ENCODE measurements at places on chromosomes 11 and 22.

- peak; percentile 68 for DNase-seq
Observed at GRCh38 chr11:104390651-104391050, 226.7 kb upstream of the PDGFD start.

GRCh38 chr11:8087185-8087584 is 6.2 kb downstream of the TUB start:
- no peak for DNase-seq

- no peak for DNase-seq
Observed at GRCh38 chr11:30462421-30462820, 123.7 kb downstream of the MPPED2 start.

DNA sequence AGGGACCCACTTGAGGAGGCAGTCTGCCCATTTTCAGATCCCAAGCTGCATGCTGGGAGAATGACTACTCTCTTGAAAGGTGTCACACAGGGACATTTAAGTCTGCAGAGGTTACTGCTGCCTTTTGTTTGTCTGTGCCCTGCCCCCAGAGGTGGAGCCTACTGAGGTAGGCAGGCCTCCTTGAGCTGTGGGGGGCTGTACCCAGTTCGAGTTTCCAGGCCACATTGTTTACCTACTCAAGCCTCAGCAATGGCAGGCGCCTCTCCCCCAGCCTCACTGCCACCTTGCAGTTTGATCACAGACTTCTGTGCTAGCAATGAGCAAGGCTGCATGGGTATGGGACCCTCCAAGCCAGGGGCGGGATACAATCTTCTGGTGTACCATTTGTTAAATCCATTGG is 126.0 kb downstream of the OR4A5 start:
- DNase-seq: no peak

GRCh38 chr11:96311120-96311568 is 31.9 kb downstream of the MAML2 start:
- DNase-seq: peak; percentile 77

GRCh38 chr11:75342231-75342918 is 9.1 kb downstream of the ARRB1 start:
- no peak for DNase-seq

DNA sequence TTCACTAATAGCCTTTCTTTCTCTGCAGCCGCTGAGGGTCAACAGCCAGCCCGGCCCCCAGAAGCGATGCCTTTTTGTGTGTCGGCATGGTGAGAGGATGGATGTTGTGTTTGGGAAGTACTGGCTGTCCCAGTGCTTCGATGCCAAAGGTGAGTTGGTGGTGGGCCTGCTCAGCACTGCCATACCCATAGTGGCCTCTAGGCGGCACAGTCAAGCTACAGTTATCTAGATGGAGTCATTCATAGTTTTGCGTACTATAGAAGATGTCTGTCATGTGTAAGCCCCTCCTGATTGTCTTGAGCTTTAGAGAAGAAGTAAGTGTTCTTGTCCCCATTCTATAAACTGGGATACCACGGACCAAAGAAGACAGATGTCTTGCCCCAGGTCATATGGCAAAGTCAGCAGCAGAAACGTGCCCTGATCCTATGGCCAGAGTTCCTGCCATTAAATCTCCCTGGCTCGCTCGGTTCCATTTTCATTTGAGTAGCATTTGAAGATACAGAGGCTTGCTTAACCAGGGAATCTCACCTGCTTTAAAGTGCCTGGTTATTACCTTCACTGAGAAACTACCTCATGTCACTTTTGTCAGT is 42.1 kb upstream of the CRTAM start:
- peak; percentile 36 for DNase-seq

DNA sequence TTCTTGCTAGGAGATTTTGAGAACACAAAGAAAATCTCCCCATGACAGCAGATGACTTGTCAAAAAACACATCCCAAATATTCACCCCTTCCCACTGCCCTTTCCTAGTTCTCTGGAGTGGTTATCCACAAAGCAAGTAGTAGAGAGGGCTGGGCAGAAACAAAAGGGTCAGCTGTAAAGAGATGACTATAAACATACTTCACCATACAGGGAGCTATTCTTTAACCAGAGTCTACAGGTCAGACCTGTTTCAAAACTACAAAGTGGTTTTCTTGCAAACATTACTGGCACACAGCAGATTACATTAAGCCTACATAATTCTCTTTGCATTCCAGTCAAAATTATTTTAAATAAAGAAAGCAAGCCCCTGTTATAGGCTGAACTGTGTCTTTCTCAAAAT is 47.7 kb upstream of the NFRKB start:
- DNase-seq: no peak

GRCh38 chr11:129225190-129225589 is 33.1 kb upstream of the ARHGAP32 start:
- DNase-seq: peak; percentile 88

GRCh38 chr22:27097933-27098332 is 440.5 kb downstream of the MIAT start:
- DNase-seq: no peak

DNA sequence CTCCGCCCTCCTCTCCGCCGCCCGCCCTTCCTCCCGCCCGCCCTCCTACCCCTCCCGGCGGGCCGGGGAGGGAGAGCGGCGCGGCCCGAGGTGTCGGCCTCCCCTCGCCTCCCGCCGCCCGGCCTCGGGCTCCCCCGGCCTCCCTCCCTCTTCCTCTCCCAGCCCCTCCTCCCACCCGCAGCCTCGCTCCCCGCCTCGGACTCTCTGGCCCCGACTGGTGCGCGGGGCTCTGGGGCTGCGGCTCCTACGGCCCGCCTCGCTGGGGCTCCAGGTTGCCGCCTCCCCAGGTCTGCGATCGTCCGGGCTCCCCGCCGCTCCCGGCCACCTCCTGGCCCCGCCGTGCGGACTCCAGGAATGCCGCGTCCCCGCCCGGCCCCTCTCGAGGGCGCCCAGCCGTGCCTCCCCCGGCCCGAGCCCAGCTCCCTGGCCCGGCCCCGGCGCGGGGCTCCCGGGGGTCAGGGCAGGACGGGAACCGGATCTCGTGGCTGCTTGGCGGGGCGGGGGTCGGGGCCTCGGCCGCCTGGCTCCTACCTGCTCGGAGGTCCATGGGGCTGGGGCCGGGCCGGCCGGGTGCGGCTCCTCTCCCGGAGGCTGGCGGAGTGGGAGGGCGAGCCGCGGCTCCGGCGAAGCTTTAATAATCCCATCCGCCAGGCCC is at the start of gene CLCF1:
Gene CLCF1 (minus strand): TSS at position 606 of the 655 bp plus-strand sequence. CDS start 59 bp downstream, at position 547.
- peak; percentile 67 for DNase-seq

DNA sequence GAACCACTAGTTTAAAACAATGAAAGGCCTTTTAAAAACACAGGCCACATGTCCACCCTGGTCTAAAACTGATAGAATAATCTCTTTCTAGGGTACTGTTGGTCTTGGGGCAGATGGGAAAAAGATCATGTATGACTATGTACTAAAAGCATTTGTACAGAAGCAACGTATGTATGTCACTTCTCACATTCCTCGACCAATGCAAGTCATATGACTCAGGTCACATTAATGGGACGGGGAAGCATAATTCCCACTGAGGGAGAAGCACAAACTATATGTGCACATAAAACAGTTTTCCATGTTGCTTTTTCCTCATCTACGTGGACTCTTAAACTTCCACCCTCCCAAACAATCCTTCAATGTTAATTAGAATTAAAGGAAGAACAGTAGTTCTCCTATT is 32.2 kb upstream of the GAB2 start:
- DNase-seq: peak; percentile 33

DNA sequence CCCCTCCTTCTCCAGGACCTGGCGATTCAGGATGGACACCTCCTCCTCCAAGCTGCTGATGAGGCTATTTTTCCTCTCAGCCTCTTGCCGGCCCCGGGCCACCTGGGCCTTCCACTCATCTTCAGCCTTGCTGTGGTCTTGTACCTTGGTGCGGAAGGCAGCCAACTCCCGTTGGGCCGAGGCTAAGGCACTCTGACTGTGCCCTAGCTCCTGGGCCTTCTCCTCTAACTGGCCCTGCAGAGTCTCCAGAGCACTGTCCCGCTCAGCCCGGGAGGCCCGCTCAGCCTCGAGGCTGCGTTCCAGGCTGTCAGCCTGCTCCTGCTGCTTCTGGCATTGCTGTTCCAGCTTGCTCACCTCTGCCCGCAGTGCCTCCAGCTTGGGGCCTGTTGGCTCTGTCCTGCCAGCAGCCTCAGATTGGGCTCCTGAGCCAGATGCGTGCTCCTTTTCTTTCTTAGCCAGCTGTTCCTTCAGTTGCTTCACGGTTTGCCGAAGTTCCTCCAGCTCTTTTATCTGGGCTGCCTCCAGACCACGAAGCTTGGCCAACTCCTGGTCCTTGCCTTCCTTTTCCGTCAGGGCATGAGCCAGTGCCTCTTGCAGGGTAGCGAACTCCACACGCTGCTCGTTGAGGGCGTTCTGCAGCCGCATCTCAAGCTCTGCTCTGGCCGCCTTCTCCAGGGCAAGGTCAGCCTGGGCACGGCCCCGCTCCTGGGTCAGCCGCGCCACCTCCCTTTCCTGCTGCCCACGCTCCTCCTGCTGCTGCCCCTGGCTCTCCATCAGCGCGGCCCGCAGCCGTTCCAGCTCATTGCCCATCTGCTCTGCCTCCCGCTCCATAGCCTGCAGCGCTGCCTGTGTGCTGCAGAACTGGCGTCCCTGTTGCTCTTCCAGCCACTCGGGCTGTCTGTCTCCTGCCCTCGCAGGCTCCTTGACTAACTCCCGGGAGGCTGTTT is 15.3 kb downstream of the IL18BP start:
- DNase-seq: no peak

DNA sequence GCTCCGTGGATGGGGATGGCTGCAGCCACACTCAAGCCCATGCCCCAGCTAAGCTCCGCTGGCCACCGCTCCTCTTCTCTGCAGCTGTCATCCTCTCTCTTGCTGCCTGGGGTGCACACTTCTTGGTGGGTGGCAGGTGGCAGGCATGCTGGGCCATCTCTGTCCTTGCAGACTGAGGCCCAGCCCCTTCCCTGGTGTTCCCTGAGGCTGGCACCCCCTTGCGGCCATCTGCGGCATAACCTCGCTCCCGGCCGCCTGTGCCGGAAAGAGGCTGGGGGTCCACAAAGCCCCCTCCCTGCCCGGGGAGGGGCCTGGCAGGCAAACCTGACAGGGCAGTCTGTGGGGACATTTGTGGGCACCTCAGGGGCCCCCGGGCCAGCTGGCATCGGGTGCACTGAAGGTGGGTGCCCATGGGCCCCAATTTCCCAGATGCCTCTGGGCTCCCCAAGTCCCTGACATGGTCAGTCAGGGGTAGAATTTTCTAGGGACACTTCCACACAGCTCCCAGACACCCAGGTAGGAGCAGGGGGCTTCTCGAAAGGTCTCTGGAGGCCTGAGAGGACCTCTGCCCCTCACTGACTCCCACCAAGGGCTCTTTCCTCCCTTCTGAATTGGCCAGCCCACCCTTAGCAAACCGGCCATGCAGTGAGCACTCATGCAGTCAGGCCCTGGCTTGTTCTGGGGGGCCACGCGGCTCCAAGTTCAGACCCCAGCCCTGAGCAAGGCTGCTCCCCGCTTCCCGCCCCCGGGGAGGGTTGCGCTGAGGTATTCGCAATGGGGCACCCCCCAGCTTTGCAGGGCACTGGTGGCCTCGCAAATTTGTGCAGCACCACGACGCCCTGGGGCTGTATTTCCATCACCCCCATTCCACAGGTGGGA is 23.5 kb upstream of the TH start:
- DNase-seq: peak; percentile 17

DNA sequence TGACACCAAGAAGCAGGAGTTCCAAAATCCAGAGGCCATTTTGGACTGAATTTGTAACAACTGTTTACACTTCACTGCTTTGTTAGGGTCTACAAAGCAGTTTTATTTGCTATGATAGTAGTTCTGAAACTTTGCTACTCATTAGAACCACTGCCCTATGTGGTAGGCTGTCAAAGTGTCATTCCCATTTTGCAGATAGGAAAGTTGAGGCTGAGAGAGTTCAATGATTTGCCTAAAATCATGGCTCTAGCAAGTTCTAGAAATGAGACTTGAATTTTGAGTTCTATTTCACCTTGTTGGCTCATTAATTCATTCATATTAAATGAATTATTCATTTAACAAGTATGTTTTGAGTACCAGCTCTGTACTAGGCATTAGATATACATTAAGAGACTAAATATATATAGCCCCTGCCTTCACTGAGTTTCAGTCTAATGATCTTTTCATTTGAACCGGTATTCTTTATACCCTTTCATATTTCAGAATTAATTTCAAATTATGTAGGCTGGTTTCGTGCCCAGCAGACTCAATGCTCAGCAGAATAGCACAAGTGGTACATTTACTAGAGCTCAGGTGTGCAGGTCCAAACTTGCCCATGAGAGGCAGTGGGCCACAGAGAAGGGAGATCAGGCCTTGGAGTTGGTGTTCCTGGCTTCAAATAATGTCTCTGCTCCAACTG is 93.5 kb downstream of the ME3 start:
- DNase-seq: no peak

DNA sequence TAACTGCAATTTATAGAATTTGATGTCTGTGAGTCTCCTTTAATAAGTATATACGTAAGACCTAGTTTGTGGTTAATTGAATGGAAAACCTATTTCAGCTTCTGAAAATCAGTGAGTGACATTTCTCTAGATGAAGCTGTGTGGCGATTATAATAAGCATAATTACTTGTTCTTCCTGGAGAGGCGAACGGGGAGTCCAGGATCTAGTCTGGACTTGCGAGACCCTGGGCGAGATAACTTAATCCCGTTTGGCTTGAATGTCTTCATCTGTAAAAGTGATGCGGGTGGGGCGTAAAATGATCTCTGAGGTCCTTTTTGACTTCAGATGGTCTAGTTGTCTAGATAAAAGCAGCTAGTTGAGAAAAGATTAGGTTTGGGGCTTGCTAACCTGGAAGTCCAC is 1.1 kb downstream of the PRRG4 start:
- no peak for DNase-seq

GRCh38 chr11:12675951-12676711 is 1.9 kb downstream of the TEAD1 start:
- peak; percentile 53 for DNase-seq

DNA sequence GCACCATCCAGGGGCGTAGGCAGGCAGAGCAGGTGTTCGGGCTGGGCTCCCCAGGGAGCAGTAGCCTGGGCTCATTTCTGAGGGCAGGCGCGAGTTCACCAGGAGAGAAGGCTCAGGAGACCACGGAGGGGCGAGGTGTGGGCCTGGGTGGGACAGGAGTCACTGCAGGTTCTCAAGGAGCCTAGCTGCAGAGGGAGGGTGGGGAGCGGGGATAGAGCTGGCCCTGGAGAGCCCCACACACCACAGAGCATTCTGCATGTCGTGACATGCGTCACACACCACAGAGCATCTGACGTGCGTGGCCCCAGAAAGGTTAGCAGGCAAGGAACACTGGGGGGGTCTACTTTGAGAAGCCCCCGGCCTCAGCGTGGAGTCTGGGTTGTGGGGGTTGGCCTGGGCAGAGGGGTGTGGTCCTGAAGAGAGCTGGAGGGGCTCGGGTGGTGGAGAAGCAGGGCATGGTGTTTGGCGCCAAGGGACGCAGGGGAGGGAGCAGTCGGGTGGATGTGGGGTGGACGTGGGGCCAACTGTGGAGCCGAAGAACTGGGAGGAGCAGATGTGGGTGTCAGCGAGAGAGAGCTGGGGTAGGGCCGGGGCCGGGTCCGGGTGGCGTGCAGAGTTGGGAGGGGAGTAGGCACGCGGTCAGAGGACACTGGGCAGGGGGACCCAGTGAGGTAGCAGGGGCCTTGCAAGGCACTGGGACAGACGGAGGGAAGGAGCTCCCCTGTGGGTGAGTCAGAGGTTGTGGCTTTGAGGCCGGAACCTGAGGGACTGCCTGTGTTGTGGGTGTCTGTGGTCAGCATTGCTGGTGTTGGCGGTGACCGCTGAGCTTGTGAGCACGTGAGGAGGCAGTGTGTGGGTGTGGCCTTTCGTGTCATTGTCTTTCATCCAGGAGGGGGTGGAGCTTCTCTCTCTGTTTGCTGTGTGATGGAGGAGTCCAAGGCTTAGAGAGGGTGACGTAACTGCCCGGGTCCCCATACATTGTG is 25.5 kb downstream of the CTTN start:
- peak; percentile 95 for DNase-seq

GRCh38 chr11:99535406-99535805 is 514.7 kb downstream of the CNTN5 start:
- DNase-seq: no peak

GRCh38 chr11:1181853-1182535 is 24.2 kb downstream of the MUC5AC start:
- no peak for DNase-seq

All from iris pigment epithelial cell (primary cell).